Activated CD4-positive, alpha-beta T cell treated with anti-CD3 and anti-CD28 coated beads for 36 hours (primary cell): ENCODE measurements at places on chromosomes 6 and 20. TPM values are rescaled to one million over a fixed set of nuclear protein-coding genes. Genes with fewer than 3 reads are reported as not detected.

LY6G6C gene
- total RNA-seq: not detected

GRCh38 chr6:1383729-1384548, 5.4 kb upstream of the FOXF2 start:
- DNase-seq: no peak
- H3K27me3 ChIP-seq: peaks cover 72% of the 10 kb centered on the region
- H3K36me3 ChIP-seq: no peaks in the 10 kb centered on the region
- no peak overlapping the region for H3K27ac ChIP-seq

DNA sequence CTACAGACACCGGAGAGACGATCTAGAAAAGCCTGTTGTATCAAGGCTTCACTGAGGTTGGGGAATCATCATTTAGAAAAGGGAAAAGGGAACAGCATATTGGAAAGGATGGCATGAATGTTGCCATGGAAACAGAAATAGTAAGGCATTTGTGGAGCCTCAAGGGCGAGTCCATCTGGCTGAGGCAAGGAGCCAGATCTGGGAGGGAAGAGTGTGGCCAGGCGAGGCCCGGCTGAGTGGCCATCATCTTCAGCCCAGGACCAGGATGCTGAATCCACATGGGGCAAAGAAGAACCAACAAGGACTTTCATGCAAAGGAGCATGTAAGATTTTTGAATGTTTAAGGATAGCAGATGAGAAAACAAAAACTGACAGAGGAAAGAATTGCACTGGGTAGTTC, 85.8 kb downstream of the MAP3K5 start:
- no peak for DNase-seq
- H3K4me1 ChIP-seq: peaks cover 4% of the 10 kb centered on the region
- no peak overlapping the region for H3K4me3 ChIP-seq
- no peak overlapping the region for H3K27ac ChIP-seq

DNA sequence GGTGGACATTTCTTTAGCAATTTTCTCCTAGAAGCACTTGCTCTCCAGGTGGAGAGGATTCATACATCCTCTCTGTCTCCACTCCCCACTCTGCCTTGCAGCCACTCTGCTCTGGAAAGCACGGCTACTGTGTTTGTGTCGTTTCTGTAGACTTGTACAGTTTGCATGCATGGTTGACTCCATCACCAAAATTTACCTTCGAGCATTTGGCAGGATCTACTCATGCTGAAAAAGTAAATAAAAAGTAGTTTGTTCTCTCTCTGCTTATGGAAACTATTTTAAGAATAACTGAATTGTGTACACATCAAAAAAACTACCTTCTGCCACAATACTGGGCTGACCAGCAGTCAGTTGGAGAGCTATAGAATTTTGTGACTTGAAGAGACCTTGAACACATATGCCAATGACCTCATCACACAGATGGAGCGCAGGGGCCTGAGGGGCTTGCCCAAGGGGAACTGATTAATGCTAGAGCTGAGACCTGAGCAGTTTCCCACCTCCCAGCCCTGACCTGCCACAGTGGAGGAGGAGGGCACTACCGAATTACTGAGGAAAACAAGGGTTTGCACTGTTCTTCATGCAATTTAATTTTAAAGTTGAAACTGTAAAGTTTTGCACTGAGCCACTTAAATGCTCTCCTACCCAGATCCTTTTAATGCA, 33.7 kb upstream of the FOXQ1 start:
- no peak for DNase-seq
- no peak overlapping the region for H3K4me3 ChIP-seq
- H3K36me3 ChIP-seq: no peaks in the 10 kb centered on the region
- no peaks in the 10 kb centered on the region for H3K4me1 ChIP-seq
- peaks cover 28% of the 10 kb centered on the region for H3K27me3 ChIP-seq

DNA sequence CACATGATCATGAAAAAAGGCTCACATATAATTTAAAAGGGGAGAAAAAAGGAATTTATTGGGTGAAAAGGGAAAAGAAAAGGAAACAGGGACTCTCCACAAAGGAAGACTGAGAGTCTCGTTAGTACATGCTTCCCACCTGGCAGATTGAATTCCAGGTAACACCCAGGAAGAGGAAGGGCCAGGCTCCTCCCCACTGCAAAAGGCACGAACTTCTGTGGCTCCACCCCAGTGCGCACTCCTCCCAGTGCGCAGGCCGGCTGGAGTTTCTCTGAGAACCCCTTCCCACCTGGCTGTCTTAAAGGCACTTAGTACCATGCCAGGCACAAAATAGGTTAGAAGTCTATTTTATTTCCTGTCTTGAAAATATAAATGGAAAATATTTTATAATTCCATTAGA, 129.8 kb downstream of the COL12A1 start:
- DNase-seq: no peak
- no peak overlapping the region for H3K27ac ChIP-seq
- H3K4me3 ChIP-seq: no peak overlapping the region
- H3K36me3 ChIP-seq: no peaks in the 10 kb centered on the region
- peaks cover 5% of the 10 kb centered on the region for H3K27me3 ChIP-seq
- H3K4me1 ChIP-seq: no peaks in the 10 kb centered on the region

DNA sequence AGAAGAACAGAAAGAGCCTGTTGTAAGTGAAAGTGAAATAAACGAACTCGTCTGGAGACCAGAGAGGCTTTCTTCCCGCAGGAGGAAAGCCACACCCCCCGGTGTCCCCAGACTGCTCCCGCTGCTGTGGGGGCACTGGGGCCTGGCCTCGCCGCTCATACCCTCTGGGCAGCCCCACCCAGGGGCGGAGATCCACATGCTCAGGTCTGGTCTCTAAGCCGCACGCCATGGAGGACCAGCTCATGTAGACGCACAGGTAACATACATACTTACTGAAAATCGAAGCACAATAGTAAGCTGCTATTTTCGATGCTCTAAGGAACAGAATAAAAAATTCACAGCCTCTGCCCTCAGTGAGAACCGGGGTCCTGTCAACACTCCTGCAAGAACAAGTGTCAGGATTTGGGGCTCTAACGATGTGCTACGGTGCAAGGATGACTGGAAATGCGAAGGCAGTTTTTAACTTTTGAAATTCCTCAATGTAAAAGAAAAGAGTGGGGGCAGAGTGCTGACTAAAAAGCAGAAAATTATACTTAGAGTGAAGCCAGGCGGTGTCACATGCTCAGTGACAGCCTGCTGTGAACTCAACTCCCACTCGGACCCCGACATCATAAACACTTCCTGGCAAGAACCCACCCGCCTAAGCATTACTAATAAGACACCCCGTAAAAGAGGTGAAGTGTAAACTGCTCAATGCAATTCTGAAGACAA, 110.5 kb downstream of the IRF4 start:
- peak; percentile 86 for DNase-seq
- H3K36me3 ChIP-seq: peaks cover 34% of the 10 kb centered on the region
- peaks cover 90% of the 10 kb centered on the region for H3K4me1 ChIP-seq
- peak overlapping the region; percentile 80 for H3K4me3 ChIP-seq
- no peaks in the 10 kb centered on the region for H3K27me3 ChIP-seq

FOXA2 gene
- total RNA-seq: not detected

DNA sequence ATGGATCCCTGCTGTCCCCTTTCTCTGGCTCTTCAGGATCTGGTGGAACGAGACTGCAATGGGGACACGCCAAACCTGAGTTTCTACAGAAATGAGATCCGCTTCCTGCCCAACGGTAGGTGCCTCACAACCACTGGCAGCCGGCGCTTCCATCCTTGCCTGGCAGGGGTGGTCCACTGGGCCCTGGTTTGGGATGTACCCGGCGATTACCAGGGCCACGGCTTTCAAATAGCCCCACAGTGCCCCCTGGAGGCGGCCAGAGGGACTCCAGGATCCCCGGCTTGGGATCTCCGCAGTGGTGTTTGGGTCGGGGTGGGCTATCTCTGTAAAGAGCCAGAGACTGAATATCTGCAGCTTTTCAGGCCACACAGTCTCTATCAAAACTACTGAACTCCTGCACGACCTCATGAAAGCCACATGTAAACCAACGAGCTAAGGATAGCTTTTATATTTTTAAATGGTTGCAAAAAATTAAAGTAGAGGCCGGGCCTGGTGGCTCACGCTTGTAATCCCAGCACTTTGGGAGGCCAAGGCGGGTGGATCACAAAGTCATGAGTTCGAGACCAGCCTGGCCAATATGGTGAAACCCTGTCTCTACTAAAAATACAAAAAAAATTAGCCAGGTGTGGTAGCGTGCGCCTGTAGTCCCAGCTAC, 3.7 kb downstream of the OGFR start:
- peaks cover 17% of the 10 kb centered on the region for H3K36me3 ChIP-seq
- DNase-seq: peak; percentile 86
- no peaks in the 10 kb centered on the region for H3K27me3 ChIP-seq
- H3K4me1 ChIP-seq: peaks cover 21% of the 10 kb centered on the region
- no peak overlapping the region for H3K4me3 ChIP-seq

FAM135A gene
- 7.8 TPM for total RNA-seq

- H3K4me3 ChIP-seq: peak overlapping the region; percentile 80
- H3K4me1 ChIP-seq: peaks cover 38% of the 10 kb centered on the region
- H3K27me3 ChIP-seq: no peaks in the 10 kb centered on the region
- peaks cover 22% of the 10 kb centered on the region for H3K36me3 ChIP-seq
Observed at GRCh38 chr6:89145091-89145955, 532 bp upstream of the PM20D2 start.
